Stimulated activated CD8-positive, alpha-beta memory T cell treated with anti-CD3 and anti-CD28 coated beads, Interleukin-7, amount 100 ng/mL, for 1 hour (primary cell): ENCODE measurements at places on chromosomes 13 and 19.

- DNase-seq = no peak
Measured at GRCh38 chr13:59979589-59979988, 184.1 kb downstream of the DIAPH3 start.

DNA sequence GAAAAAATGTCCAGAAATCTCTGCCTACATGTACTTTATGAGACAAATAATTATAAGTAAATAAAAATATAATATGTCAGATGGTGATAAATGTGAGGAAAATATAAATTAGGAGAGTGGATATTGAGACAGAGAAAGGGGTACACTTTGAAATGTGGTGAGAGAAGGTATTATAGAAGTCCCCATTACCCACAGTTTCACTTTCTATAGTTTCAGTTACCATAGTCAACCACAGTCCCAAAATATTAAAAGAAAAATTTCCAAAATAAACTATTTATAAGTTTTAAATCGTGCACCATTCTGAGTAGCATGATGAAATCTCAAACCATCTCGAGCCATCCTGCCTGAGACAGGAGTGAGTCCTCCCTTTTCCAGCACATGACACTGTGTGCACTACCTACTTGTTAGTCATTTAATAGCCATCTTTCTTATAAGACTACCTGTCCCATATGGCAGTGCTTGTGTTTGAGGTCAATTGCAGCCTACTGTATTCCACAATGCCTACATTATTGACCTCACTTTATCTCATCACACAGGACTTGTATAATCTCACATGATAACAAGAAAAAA is 653.7 kb downstream of the DACH1 start:
- DNase-seq = no peak

- no peak for DNase-seq
Measured at GRCh38 chr13:20105161-20105689, 55.6 kb downstream of the GJA3 start.

- no peak for DNase-seq
Measured at GRCh38 chr19:41746593-41747227, 8.6 kb upstream of the CEACAM6 start.

- DNase-seq = no peak
Measured at GRCh38 chr19:28727480-28728159, 485.3 kb downstream of the UQCRFS1 start.

DNA sequence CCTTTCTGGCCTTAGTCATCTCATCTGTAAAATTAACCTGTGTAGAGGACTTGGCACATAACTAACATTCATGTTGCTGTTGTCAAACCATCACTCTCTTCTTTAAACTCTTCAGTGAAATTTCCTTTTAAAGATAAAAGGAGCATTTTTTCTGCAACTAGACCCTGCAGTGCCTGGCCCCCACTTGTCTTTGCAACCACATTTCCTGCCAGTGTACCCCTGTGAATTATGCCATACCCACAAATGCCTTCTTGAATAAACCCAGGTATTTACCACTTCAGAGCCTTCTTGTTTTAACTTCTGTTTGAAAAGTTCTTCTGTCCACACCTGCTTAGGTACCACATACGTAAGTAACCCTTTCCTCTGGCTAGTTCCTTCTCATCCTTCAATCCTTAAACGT is 118.8 kb downstream of the CDK8 start:
- no peak for DNase-seq

DNA sequence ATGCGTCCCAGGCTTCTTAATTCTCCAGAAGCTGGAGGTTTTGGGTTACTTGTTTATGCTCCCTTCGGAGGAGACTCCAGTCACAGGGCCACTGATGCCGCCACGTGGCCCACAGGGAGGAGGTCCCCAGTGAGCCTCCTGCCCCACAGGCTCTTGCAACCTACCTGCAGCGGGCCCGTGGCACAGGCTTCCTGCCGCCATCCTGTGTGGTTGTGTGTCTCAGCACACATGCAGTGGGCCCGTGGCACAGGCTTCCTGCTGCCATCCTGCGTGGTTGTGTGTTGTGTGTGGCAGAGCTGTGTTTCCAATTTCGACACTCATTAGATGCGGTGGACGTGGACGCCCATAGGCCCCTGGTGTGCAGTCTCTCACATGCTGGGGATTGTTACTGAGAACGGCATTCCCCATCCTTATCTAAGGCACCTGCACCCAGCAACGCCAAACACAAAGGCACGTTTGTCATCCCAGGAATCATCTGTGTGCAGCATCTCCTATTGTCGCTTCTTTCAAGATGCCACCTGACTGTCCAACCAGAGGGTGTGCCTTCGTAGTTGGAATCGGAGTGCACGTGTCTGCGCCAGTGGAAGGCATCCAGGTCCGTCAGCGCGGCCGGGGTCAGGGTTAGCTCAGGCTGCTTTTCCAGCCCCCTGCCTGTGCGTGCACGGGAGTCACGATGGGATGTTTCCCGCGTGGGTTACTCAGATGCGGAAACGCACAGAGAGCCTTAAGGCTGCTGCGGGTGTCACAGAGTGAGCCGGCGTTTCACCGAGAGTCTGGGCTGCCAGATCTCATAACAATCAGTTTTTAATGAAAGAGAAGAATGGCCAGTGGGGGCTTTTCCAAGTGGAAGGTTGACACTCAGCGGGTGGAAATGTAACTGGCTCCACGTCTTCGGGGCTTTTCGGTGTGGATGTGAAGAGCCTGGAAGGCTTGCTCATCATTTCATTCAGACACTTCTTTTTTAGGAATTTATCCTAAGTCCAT is 119.8 kb downstream of the ATP11A start:
- DNase-seq = no peak

DNA sequence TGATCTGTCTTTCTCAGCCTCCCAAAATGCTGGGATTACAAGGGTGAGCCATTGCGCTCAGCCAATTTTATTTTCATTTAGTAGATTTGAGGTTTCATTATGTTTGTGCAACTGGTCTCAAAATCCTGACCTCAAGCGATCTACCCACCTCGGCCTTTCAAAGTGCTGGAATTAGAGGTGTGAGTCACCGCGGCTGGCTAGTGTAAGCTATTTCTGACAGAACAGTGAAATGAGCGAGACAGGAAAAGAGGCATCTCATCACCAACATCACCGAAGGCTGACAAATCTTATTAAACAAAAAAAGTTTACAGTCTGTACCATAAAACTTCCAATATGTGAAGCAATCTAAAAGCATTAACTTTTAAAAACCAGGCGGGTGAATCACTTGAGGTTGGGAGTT is 12.2 kb upstream of the ZNF888 start:
- no peak for DNase-seq

DNA sequence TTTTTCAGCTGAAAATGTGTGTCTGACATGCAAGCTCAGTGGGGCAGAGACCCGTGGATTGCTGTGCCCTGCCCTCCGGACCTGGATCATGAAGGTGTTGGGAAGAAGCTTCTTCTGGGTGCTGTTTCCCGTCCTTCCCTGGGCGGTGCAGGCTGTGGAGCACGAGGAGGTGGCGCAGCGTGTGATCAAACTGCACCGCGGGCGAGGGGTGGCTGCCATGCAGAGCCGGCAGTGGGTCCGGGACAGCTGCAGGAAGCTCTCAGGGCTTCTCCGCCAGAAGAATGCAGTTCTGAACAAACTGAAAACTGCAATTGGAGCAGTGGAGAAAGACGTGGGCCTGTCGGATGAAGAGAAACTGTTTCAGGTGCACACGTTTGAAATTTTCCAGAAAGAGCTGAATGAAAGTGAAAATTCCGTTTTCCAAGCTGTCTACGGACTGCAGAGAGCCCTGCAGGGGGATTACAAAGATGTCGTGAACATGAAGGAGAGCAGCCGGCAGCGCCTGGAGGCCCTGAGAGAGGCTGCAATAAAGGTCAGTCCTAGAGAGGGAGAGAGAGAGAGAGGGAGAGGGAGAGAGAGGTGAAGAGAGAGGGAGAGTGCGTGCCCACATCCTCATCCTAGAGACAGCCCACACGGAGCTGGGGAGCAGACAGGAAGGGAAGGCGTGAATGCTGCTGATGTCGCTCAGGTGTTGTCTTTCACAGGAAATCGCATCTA is 5.1 kb upstream of the DCUN1D2 start:
- DNase-seq = no peak

DNA sequence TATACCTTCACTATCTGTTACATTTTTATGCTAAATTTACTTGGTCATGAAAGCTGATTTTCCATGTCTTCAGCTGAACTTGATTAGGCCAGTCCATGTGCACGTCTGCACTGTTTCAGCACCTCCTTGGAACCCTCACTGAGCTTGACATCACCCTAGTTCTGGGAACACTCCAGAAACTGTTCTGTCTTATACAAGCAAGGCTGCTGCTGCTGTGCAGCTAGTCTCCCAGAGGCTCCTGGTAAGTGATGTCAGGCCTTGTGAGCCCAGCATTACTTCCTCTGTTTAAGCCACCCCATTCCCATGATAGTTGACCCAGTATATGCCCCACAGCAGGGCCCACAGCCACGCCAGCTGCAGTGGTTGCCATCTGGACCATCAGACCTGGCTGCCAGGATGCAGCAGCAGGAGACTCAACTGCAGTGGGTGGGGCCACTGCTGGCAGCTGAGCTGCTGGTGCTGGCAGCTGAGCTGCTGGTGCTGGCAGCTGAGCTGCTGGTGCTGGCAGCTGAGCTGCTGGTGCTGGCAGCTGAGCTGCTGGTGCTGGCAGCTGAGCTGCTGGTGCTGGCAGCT is 90.5 kb upstream of the AKAP11 start:
- no peak for DNase-seq

GRCh38 chr13:49953560-49953959 is 17.4 kb upstream of the SPRYD7 start:
- DNase-seq = no peak

GRCh38 chr13:111040830-111041229 is 74.3 kb upstream of the ARHGEF7 start:
- no peak for DNase-seq
